ENCODE measurements at places on chromosomes 16 and 17.

- no peak for DNase-seq
Measured at GRCh38 chr16:22346483-22346882, 27.9 kb downstream of the CDR2 start.

GRCh38 chr17:16875662-16876061 lies 96.3 kb downstream of the TNFRSF13B start:
- DNase-seq, result no peak

DNA sequence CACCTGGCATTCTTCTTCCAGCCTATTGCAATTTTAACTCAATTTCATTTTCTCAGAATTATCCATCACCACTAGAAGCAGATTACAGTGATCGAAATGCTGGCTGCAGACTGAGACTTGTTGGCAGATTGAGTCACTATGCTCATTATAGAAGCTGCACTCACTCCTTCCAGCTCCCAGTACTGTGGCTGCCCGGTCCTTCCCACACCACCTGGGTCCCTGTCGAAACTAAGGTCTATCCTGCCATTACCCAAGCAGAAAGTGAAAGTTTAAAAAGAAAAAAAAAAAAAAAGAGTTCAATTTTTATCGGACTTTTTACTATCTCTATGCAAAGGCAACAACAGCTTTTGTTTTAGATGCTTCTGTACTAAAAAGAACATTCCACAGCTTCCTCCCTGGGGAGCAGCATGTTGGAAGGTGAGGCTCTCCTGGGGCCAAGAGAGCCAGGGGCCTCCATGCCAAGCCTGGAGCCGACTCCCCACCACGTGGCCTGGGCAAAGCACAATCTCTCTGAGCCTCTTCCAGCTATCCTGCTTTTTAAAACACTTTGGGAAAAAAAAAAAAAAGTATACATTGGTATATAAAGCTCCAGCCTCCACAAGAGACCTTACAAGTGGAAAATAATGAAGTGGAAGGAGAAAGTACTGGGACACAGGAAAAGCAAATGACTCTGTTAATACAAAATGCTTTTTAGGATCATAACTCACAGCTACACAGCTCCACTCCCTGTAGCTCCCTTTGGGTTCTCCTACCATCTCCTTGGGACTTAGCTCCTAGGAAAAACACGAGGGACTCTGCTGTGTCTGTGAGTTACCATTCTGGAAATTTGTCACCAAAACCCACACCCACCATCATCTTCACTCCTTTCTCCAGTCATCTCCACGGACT lies 77.8 kb downstream of the USP31 start:
- no peak for DNase-seq

GRCh38 chr17:45231481-45232116 lies 9.9 kb downstream of the FMNL1 start:
- no peak for DNase-seq

DNA sequence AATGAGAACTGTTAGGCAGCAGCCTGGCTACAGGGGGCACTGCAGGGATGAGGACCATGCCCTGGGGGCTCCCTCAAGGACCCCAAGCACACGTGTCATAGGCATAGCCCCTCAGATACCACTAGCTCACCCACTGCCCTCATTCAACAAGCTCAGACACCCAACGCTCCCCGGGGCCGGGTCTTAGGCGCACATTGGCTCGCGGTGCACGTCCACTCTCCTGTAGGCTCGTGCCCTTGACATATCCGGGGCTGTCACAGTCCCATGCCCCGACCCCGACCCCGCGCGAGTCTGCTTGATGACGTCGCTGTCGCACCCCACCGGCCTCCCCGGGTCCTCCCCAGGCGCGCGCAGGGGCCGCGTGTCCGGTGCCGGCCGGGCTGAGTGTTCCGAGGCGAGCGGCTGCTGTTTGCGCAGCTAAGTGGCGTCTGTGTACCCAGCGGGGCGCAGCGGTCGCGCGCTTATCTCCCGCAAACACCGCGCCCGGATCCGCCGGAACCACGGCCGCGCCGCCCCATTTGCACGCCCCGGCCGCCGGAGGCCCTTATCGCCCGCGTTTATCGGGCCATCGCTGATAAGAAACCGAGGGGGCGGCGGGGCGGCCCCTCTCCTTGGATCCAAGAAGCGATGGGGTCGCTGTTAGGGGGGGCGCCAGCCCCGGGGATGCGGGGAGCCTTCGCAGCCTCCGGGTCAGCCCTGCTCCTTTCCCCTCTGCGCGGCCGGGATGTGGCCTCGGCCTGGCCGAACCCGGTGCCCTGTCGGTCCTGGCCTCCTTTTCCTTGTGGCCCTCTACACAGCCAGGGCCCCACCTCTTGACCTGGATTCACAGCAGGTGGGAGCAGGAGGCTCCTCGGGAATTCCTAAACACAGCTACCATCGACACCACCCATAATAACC lies 20.7 kb upstream of the NAGS start:
- no peak for DNase-seq
